Fibroblast of skin of left biceps (primary cell): ENCODE measurements at places on chromosomes 7 and 10.

DNA sequence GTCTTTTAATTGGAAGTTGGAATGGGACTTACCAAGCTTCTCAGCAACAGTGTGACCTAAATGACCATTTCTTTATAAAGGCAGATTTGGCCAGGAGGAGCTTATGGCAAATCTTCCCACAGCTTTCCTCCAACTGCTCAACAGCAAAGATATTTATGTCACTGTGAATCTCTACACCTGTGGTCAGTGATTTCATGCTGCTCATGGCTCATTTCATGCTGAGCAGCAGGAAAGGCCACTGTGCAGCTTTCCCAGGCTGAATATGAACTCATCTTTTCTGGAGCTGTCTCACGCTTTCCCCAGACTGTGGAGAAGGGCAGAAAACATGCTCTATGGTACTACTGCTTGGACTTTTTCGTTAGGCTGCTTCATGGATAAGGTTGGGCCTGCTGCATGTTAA, 29.8 kb downstream of the CALCR start:
- DNase-seq = no peak

GRCh38 chr7:31955021-31955420, 115.2 kb downstream of the PDE1C start:
- no peak for DNase-seq

- DNase-seq = no peak
These were observed 634.2 kb upstream of the COBL start for GRCh38 chr7:51950813-51951212.

- no peak for DNase-seq
These were observed 57.8 kb downstream of the ZRANB1 start for GRCh38 chr10:124999433-125000365.

- no peak for DNase-seq
These were observed 23.4 kb upstream of the PRKCQ start for GRCh38 chr10:6603142-6604125.

- DNase-seq = no peak
These were observed 24.0 kb downstream of the CCSER2 start for GRCh38 chr10:84352251-84352842.
